Left lung (tissue), 14 donors: ENCODE measurements at places on chromosomes 7 and 10. TPM values are rescaled to one million over a fixed set of nuclear protein-coding genes. Genes with fewer than 3 reads are reported as not detected.

- no peak for DNase-seq
Observed at GRCh38 chr7:101702362-101702850, 73.3 kb upstream of the MYL10 start.

DNA sequence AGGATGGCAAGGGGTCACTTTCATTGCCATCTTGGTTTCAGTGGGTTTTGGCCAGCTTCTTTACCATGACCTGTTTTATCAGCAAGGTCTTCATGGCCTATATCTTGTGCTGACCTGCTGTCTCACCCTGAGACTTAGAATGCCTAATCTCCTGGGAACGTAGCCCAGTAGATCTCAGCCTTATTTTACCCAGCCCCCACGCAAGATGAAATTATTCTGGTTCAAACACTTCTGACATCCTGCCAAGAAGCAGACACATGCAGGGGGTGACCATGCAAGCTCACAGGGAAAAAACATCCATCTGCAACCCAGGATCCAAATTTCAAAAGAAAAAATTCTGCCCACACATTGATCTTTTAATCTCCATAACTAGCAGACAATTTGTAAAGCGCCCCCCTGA, 88.4 kb upstream of the EEPD1 start:
- DNase-seq, result no peak

DNA sequence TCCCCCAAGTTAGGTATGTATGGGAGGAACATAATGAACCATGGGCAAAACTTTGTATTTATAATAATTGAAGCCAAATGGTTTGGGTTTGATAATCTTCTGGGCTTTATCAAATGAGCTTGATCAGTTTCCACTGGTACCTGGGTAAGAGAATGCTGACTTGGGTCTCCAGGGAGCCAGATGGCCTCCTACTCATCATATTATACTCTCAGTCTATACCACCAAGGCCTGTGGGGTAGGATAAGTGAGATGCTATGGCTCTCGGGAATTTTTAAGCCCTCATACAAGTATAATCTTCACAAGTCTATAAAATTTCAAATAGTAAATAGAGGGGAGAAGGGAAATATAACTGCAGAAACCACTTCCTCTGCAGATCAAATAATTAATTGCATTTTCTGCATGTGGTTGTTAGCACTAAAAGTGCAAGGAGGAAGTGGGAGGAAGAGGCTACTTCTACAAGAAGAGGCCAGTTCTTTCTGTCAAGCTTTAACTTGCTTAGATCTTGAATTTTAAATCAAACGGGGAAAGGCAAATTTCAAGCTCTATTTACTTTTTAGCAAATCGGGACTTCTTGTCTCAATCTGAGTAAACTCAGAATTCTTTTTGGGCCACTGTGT, 349.0 kb downstream of the SORCS1 start:
- DNase-seq, result no peak

- no peak for DNase-seq
Observed at GRCh38 chr10:129919358-129919757, 44.7 kb downstream of the EBF3 start.

GRCh38 chr7:4079956-4080355, 602.1 kb upstream of the FOXK1 start:
- DNase-seq, result no peak

- no peak for DNase-seq
Observed at GRCh38 chr10:23613900-23614299, 175.0 kb downstream of the OTUD1 start.

GRCh38 chr7:76294344-76295024, 8.0 kb upstream of the HSPB1 start:
- peak; percentile 97 for DNase-seq

DNA sequence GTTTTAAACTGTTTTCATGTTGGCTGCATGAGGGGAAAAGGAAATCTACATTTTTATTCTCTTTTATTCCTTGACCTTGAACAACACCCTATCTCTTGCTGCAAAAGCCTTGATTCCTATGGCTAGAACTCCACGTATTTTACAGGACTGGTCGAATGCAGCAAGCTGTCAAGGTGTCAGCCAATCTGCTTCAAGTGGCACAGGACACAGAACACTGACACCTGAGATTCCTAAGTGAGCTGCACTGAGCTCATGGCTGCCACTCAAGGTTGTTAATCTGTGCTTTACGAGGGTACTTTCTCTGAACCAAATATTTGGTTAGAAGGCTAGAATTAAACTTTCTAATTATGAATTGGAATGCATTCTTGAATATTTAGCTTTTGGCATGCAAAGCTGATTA, 349.7 kb upstream of the COBL start:
- DNase-seq, result no peak

DNA sequence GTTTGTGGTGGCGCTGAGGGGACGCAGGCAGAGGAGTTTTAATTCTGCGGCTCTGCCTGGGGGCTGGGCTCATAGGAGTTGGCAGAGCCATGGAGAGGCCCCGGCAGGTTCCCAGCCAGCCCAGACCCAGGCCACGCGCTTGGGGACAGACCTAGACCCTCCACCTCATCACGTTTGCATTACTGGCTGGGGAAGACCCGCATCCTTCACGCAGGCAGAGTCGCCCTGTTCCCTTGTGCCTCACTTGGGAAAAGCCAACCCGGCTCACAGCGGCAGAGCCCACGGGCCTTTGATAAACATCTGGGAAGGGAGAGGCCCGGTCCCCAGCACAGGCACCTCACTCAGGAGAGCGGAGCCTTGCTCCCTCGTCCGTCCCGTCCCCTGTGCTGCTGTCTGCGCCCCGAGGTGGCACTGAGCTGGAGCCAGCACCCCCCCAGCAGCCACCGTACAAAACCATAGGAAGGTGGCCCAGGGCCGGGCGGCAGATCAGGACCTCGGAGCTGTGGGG, 112.8 kb downstream of the CYTH3 start:
- DNase-seq, result no peak

DNA sequence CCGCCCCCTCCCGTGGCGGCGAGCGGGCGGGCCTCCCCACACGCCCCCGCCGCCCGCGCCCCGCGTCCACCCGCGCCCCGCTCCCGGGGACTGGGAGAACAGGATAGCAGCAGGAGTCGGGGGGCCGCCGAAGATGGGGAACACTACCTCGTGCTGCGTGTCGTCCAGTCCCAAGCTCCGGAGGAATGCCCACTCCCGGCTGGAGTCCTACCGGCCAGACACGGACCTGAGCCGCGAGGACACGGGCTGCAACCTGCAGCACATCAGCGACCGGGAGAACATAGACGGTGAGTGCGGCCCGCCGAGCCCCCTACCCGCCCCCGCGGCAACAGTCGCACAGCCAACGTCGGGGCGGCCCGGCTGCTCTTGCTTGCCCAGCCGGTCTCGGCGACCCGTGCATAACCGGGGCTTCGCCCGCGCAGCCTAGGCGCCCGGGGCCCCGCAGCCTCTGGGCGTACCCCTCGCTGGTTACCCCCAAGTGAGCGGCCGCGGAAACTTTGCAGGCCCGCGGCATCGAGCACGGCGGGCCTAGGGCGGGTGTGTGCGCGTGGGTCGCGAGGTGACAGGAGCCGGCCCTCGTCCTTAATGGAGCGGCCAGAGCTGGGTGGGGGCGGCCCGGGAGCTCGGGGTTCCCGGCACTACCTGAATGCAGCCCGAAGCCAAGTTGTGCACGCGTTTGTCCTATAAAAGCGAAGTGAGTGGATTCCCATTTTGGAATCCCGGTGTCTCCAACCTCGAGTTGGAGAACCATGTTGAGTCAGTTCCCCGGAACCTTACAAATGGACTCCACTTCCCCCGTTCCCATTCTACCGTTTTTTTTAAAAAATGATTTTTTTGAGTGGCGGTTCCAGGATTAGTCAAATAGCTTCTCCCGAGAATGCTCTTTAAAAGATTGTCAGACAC, 863 bp downstream of the CCNY start:
- peak; percentile 48 for DNase-seq

GRCh38 chr10:121436630-121437341, 161.5 kb downstream of the FGFR2 start:
- DNase-seq, result no peak

- no peak for DNase-seq
Observed at GRCh38 chr10:33819206-33819605, 484.7 kb upstream of the NRP1 start.

DNA sequence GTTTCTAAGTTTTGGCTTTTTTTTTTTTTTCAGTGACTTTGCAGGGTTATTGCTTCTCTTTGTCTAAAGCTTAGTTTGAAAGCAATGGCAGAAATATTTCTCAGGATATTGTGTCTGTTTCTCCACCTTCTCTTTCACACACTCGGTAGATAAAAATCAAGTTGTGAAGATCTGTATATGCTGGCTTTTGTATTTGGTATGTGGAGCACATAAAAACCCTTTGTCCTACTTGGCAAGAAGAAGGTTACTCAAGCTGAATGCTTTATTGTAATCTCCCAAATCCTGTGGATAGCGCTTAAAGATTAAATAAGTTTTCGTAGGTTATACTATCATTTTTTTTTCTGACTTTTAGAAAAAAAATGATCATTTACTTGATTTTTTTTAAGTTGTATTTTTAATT, 172.4 kb downstream of the CDCA7L start:
- no peak for DNase-seq

Gene MBL2
- not detected for polyA plus RNA-seq

Gene HYAL4
- polyA plus RNA-seq, result 0.44 TPM

Gene ACSM6
- 0.38 TPM for polyA plus RNA-seq

Gene CCL26
- polyA plus RNA-seq, result not detected

Gene ATP6V0E2
- polyA plus RNA-seq, result 18.7 TPM
